ENCODE measurements at places on chromosomes 16 and 17.

DNA sequence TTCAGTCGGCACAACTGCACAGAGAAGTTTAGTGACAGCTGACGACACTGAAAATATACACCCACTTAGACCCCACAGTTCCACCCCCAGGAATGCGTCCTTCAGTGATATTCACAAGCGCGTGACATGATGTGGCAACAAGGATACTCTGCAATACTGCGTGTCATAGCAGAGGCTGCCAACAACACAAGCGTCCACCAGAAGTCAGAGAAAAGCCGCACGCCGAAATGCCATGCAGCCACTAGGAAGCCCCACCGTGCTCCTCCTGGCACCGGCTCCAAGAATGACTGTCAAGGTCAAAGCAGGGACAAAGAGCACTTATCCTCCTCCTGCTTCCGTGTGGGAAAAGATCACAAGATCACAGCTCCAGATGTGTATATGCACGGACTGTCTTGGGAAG, 3.5 kb downstream of the ATP2A3 start:
- DNase-seq, result no peak

DNA sequence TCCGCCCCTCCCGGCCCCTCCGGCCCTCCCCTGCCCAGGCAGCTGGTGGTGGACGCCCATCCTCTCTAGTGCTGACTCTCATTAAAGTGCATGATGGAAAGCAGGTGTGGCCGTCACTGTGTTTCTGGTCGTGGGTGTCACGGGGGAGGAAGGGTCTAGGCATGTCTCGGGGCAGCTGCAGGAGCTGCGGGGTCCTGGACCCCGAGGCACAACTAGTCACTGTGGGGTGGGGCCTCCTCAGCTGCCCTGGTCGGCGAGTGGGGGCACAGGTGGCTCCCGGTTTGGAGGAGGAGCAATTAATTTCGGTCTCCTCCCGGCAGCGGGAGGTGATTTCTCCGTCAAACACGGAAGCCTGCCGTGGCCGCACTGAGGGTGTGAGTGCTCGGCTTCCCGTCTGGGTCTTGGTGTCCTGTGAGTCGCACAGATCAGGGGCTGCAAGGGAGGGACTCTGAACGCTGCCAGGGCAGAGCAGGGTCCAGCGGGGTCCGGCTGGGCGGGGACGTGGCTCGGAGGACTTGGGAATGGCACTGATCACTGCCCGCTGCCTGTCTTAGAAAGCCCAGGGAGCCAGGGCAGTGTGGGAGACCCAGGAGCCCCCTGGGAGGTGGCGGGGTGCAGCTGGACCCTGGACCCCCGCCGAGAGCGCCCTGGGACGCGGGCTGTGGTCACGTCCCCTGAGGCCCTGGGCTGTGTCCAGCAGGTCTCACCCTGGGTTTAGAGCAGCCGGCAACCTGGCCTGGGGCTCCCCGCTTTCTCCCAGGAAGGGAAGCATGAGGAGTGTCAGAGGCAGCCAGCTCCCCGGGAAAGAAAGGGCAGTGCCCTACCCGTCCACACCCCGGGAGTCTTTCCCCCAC, 3.3 kb downstream of the TPSD1 start:
- DNase-seq, result no peak

DNA sequence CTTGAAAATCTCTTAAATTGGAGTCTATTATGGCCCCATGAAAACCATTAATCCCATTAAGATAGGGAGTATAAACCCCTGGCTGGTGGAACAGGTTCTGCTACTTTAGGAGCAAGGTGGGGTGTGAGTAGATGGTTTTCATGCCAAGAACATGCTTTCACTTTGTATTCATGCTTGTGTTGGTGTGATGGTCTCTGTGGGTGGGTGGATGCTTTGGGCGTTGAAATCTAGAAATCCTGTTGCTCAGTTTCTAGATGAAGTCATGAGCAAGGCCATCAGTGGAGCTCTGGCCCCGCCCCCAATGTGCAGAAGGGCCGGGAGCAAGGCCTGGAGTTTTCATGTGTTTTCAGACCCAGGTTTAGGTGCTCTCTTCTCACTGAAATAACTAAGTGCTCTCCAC, 20.1 kb downstream of the PLD6 start:
- DNase-seq, result no peak

DNA sequence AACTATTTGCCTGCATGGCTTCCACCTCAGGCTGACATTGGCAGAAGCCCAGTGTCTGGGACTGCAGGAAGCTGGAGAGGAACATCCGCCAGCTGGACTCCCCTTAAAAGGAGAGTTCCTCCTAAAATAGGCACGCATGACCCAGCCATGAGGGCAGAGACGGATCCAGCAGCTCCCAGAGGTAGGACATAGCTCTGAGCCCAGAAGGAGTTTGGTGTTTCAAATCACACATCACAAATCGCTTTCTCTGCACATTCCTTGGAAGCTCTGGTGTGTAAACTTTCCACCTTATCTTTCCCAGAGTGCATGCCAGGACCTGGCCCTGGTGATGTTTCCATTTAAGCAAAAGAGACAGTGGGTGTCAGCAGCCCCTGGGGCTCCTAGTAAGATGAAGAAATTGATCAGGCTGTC, 231.1 kb upstream of the CDH5 start:
- no peak for DNase-seq

- no peak for DNase-seq
Observed at GRCh38 chr16:3488801-3489200, 6.5 kb downstream of the C16orf90 start.

GRCh38 chr17:58238147-58238634, at the start of gene LPO:
LPO (plus strand) TSS chr17:58238584; CDS start chr17:58242980, 4,396 bp downstream.
- no peak for DNase-seq
